Nephron progenitor cell (in vitro differentiated cells): ENCODE measurements at places on chromosomes 6 and 20.

DNA sequence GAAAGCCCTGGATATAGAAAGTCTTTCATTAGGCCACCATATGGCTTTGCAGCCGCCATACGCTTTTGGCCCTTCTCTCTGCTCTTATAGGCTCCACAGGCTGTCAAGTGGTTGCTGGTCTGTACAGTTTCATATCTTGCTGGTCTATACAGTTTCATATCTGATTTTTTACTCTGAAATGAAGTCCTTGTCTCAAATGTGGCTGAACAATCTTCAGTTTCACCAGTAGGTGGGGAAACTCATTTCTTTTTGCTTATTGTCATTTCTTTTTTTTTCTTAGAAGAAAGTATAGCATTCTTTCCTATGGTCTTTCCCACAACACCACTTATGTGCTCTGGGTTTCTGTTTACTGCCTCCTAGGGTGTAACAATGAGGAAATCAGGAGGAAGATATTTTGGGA, 771.4 kb upstream of the MMS22L start:
- H3K36me3 ChIP-seq, result no peaks in the 10 kb centered on the region
- peaks cover 53% of the 10 kb centered on the region for H3K4me1 ChIP-seq
- H3K27me3 ChIP-seq, result no peaks in the 10 kb centered on the region
- no peak overlapping the region for H3K27ac ChIP-seq
- DNase-seq, result no peak

- H3K27ac ChIP-seq, result peak overlapping the region; percentile 29
- H3K27me3 ChIP-seq, result no peaks in the 10 kb centered on the region
- DNase-seq, result no peak
- peaks cover 17% of the 10 kb centered on the region for H3K4me1 ChIP-seq
- H3K4me3 ChIP-seq, result no peak overlapping the region
- peaks cover 18% of the 10 kb centered on the region for H3K36me3 ChIP-seq
These were observed 15.5 kb downstream of the PTPN1 start for GRCh38 chr20:50525681-50526080.

- peaks cover 16% of the 10 kb centered on the region for H3K4me1 ChIP-seq
- no peak overlapping the region for H3K4me3 ChIP-seq
- no peaks in the 10 kb centered on the region for H3K27me3 ChIP-seq
- no peak overlapping the region for H3K27ac ChIP-seq
- DNase-seq, result no peak
These were observed 318.6 kb downstream of the PRKN start for GRCh38 chr6:162408826-162409535.

DNA sequence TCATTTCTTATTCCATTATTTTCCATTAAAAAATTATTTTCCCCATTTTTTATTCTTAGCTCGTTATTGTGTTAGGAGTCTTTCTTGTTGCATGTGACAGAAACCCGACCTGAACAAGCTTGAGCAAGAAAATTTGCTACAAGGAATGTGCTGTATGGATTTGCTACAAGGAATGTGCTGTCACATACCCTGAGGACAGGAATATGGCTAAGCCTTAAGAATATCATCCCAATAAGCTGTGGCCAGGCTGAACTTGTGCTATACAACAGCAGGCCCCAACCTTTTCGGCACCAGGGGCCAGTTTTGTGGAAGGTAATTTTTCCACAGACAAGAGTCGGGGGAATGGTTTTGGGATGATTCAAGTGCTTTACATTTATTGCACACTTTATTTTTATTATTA, 114.0 kb downstream of the TRMT11 start:
- DNase-seq, result no peak
- no peak overlapping the region for H3K27ac ChIP-seq
- peaks cover 42% of the 10 kb centered on the region for H3K4me1 ChIP-seq
- peaks cover 72% of the 10 kb centered on the region for H3K36me3 ChIP-seq
- H3K4me3 ChIP-seq, result no peak overlapping the region
- H3K27me3 ChIP-seq, result peaks cover 6% of the 10 kb centered on the region

GRCh38 chr6:6713657-6714056, 125.1 kb downstream of the LY86 start:
- no peak overlapping the region for H3K4me3 ChIP-seq
- no peaks in the 10 kb centered on the region for H3K36me3 ChIP-seq
- H3K27me3 ChIP-seq, result peaks cover 4% of the 10 kb centered on the region
- no peak overlapping the region for H3K27ac ChIP-seq
- no peak for DNase-seq
- peaks cover 61% of the 10 kb centered on the region for H3K4me1 ChIP-seq

- DNase-seq, result no peak
- H3K4me3 ChIP-seq, result no peak overlapping the region
- H3K27me3 ChIP-seq, result no peaks in the 10 kb centered on the region
- no peak overlapping the region for H3K27ac ChIP-seq
These were observed 72.4 kb downstream of the TULP4 start for GRCh38 chr6:158384671-158385110.

DNA sequence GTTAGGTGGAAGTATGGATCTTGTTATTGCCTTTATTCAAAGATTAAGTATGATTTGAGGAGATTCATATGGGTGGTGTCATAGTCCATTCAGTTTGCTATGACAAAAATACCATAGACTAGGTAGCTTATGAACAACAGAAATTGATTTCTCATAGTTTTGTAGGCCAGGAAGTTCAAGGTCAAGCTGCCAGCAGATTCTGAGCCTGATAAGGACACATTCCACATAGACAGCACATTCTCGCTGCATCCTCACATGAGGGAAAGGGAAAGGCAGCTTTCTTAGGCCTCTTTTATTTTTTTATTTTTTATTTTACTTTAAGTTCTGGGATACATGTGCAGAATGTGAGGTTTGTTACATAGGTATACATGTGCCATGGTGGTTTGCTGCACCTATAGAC, 27.7 kb downstream of the ME1 start:
- no peaks in the 10 kb centered on the region for H3K4me1 ChIP-seq
- H3K36me3 ChIP-seq, result peaks cover 18% of the 10 kb centered on the region
- peaks cover 4% of the 10 kb centered on the region for H3K27me3 ChIP-seq
- H3K27ac ChIP-seq, result no peak overlapping the region
- no peak for DNase-seq

- peaks cover 5% of the 10 kb centered on the region for H3K4me1 ChIP-seq
- H3K4me3 ChIP-seq, result no peak overlapping the region
- peaks cover 4% of the 10 kb centered on the region for H3K27me3 ChIP-seq
These were observed 861.9 kb downstream of the TFAP2A start for GRCh38 chr6:9553002-9553401.

DNA sequence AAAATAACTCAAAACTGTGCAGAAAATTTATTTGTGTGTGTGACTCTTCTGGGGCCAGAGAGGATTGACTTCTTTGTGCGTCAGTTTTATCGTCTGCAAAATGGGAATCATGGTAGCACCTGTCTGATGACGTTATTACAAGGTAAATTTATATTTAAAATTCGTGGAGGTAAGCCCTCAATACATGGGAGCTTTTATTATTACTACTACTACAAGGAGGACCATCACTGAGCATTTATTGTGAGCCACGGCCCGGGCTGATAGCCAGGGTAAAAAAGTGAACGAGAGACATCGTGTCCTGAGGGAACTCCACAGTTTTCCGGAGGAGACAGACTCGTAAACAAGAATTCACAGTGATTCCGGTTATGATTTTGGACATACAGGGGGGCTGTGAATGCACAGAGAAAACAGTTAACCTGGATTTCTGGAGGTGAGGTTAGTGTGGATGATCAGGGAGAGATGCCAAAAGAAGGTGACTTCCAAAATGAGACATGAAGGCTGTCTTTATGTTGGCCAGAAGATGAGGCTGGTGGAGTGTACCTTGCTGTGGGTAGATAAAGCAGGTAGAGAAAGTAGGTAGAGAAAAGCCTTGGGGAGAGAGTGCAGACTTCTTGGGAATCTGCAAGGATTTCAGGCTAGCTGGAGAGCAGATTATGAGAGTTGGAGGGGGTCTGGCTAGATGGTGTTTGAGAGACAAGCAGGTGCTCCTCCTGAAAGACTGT, 10.6 kb upstream of the SERINC3 start:
- H3K27me3 ChIP-seq, result no peaks in the 10 kb centered on the region
- no peaks in the 10 kb centered on the region for H3K36me3 ChIP-seq
- peaks cover 8% of the 10 kb centered on the region for H3K4me1 ChIP-seq
- no peak overlapping the region for H3K27ac ChIP-seq
- DNase-seq, result no peak

GRCh38 chr20:23116311-23117089, 30.4 kb upstream of the CD93 start:
- peaks cover 13% of the 10 kb centered on the region for H3K4me1 ChIP-seq
- no peak for DNase-seq
- H3K36me3 ChIP-seq, result no peaks in the 10 kb centered on the region
- H3K27me3 ChIP-seq, result peaks cover 11% of the 10 kb centered on the region
- H3K4me3 ChIP-seq, result no peak overlapping the region
- H3K27ac ChIP-seq, result no peak overlapping the region

GRCh38 chr20:3218307-3218988, 9.2 kb downstream of the ITPA start:
- H3K4me1 ChIP-seq, result peaks cover 27% of the 10 kb centered on the region
- DNase-seq, result peak; percentile 86
- no peak overlapping the region for H3K4me3 ChIP-seq

DNA sequence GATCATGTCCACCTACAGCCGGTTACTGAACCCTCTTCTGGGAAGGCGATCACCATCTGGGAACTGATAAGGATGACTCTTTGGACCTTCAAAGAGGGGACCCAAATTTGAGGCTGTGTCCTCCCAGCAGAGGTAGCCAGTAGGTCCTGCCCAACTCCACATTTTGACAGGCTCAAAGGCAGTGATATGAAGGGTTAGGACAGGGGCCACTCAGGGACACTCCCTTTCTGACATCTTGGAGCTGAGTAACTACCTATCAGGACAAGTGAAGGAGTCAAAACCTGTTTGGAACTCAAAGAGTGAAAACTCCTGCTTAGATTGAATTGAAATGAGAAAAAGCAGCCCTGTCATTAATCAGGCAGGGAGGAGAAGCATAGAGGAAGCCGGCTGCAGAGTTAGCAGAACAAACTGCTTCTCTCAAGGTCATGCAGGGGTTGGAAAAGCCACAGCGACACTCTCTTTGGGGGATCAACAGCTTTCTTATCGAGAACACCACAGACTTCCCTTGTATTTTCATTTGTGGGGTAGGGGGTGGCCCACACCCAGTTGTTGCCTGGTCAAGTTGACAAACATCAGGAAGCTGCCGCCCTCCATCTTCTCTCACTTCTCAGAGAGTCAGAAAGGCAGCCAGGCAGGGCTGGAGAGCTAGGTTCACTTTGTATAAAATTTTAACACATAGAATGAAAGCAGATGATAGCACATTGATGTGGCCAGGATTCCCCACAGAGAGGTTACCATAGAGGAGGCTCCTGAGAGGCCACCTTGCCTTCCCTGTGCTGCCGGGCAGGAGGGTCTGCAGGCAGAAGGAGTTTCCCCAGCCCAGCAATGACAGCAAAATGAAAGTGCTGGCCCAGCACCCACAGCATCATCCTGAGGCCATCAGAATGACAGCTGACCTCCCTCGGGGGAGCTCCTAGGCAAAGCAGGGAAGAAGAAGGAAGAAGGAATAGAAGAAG, 47.6 kb downstream of the AGPAT4 start:
- no peak for DNase-seq
- peaks cover 48% of the 10 kb centered on the region for H3K4me1 ChIP-seq
- no peak overlapping the region for H3K4me3 ChIP-seq
- peaks cover 77% of the 10 kb centered on the region for H3K36me3 ChIP-seq
- peak overlapping the region; percentile 91 for H3K27ac ChIP-seq
- H3K27me3 ChIP-seq, result no peaks in the 10 kb centered on the region

GRCh38 chr6:147869201-147869600, 360.7 kb downstream of the SAMD5 start:
- H3K36me3 ChIP-seq, result no peaks in the 10 kb centered on the region
- peaks cover 9% of the 10 kb centered on the region for H3K4me1 ChIP-seq
- H3K4me3 ChIP-seq, result no peak overlapping the region
- DNase-seq, result no peak
- H3K27me3 ChIP-seq, result no peaks in the 10 kb centered on the region

DNA sequence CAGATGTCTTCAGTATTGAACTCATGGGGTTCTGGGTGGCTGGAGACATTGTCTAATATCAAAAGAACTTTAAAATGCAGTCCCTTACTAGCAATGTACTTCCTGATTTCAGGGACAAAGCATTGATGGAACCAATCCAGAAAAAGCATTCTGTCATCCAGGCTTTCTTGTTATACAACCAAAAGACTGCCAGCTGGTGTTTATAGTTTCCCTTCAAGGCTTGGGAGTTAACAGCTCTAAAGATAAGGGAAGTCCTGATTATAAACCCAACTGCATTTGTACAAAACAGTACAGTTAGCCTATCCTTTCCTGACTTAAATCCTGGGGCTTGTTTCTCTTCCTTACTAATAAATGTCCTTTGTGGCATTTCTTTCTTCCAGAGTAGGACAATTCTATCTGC, 160.0 kb downstream of the COL21A1 start:
- no peaks in the 10 kb centered on the region for H3K4me1 ChIP-seq
- H3K27ac ChIP-seq, result no peak overlapping the region
- DNase-seq, result no peak
- H3K4me3 ChIP-seq, result no peak overlapping the region
- no peaks in the 10 kb centered on the region for H3K36me3 ChIP-seq

DNA sequence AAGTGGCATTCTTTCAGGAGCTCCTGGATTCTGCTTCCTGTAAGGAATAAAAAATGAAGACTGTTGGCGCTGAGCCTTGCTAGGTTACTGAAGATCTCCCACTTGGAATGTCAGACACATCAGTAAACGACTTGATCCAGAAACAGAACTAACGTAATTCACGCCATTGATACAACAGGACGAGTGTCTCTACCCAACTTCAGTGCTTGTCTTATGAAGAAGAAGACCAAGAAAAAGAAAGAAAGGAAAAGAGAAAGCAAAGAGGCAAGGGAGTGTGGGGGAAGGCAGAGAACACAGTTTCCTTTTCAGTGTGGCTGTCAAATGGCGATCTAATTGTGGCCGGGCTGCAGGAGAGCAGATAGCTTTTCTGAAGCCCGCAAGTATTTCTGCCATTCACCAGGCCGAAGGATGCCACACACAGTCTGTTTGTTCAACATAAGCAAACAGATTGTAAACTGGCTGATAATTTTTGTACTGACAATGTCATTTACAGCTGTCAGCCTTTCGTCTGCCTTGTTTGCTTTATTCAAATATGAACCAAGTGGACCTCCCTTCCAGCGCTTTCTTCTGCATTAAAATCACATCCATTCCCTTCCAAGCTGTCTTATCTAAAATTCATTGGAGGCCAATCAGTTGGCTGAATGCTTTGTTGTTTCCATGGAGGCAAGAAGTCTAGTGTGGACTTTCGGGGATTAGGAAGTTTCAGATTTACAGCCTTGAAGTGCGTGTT, 180.6 kb downstream of the FOXA2 start:
- H3K4me1 ChIP-seq, result peaks cover 34% of the 10 kb centered on the region
- H3K4me3 ChIP-seq, result peak overlapping the region; percentile 76
- no peak overlapping the region for H3K27ac ChIP-seq
- H3K27me3 ChIP-seq, result peaks cover 3% of the 10 kb centered on the region
- no peak for DNase-seq

GRCh38 chr6:139649732-139650131, 275.3 kb upstream of the CITED2 start:
- H3K4me3 ChIP-seq, result no peak overlapping the region
- peaks cover 5% of the 10 kb centered on the region for H3K27me3 ChIP-seq
- peaks cover 68% of the 10 kb centered on the region for H3K4me1 ChIP-seq

- DNase-seq, result no peak
- H3K27ac ChIP-seq, result no peak overlapping the region
- no peaks in the 10 kb centered on the region for H3K4me1 ChIP-seq
- H3K4me3 ChIP-seq, result no peak overlapping the region
- H3K27me3 ChIP-seq, result peaks cover 3% of the 10 kb centered on the region
These were observed 219.5 kb downstream of the HACE1 start for GRCh38 chr6:104640150-104640700.

- no peak overlapping the region for H3K4me3 ChIP-seq
- no peak for DNase-seq
- no peak overlapping the region for H3K27ac ChIP-seq
- H3K36me3 ChIP-seq, result no peaks in the 10 kb centered on the region
These were observed 37.1 kb upstream of the TFAP2A start for GRCh38 chr6:10451828-10452509.
